ENCODE measurements at places on chromosomes 3 and 15.

DNA sequence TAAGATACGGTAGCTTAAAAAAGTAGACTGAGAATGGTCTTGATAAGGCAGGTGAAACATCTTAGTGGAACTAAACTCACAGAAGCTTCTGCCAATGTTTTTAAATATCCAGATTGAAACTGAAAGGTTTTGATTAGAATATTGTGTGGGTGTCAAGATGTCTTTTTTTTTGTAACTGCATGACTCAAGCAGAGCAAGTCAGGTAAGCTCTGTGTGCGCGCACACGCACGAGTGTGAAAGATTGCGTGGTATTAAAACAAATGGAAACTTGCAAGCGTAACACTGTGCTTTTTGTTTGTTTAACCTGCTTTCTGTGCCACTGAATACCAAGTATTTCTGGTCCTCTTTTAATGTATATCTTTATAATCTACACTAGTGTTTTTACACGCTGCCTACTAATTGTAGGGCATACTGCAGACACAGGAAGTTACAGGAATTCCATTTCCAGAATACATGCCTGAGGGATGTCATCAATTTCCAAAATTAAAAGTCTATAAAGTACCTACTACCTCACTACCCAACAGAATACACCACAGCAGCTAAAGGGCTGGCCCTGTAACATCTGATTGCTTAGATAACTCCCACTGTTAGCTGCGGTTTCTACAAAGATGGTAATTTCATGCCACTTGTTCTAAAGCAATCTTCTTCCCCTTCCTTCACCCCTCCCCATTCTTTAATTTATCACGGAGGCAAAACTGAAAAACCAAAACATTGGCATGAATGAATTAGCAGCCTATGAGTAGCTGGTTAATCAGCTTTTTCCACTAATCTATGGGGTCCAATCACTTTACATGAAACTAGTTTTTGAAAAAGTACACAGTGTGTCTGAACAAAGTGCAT lies 472.8 kb downstream of the SHQ1 start:
- DNase-seq = no peak

DNA sequence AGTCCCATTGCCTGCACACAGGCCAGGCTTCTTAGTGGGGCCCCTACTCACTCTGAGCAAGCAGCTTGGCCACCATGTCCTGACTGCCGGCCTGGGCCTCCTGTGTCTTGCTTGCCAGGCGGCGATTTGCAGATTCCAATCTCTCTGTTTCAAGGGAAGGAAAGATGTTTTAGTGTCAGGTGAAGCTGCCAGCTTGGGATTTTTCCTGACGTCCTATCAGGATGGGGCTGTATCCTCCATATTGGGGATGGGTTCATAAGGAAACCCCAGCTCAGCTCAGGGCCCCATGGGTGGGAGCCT lies 8.5 kb downstream of the AMOTL2 start:
- no peak for DNase-seq

- DNase-seq = no peak
Measured at GRCh38 chr3:99700631-99701268, 62.4 kb downstream of the COL8A1 start.

GRCh38 chr3:11240496-11240895 lies 31.7 kb upstream of the ATG7 start:
- no peak for DNase-seq

GRCh38 chr3:141312354-141313092 lies 55.8 kb upstream of the ZBTB38 start:
- no peak for DNase-seq

DNA sequence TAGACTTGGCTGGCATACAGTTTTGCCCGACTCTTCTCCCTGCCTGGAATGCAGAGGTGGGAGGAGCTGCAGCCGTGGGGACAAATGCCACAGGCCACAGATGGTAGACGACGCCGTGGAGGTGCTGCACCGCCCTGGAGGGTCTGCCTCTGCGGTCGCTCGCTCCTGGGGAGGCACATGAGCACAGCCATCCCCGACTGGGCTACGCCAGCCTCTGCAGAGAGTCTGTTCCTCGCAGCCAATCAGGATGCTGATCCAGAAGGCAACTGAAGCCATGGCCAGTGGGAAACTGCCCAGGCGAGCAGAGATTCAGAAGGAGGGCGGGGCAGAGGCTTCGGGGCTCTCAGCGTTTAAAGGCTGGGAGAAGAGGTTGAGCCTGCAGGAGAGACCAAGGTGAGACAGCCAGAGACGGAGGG lies 11.9 kb upstream of the LRRC15 start:
- DNase-seq = no peak

- no peak for DNase-seq
Measured at GRCh38 chr15:78629716-78630065, 8.9 kb upstream of the CHRNA3 start.

DNA sequence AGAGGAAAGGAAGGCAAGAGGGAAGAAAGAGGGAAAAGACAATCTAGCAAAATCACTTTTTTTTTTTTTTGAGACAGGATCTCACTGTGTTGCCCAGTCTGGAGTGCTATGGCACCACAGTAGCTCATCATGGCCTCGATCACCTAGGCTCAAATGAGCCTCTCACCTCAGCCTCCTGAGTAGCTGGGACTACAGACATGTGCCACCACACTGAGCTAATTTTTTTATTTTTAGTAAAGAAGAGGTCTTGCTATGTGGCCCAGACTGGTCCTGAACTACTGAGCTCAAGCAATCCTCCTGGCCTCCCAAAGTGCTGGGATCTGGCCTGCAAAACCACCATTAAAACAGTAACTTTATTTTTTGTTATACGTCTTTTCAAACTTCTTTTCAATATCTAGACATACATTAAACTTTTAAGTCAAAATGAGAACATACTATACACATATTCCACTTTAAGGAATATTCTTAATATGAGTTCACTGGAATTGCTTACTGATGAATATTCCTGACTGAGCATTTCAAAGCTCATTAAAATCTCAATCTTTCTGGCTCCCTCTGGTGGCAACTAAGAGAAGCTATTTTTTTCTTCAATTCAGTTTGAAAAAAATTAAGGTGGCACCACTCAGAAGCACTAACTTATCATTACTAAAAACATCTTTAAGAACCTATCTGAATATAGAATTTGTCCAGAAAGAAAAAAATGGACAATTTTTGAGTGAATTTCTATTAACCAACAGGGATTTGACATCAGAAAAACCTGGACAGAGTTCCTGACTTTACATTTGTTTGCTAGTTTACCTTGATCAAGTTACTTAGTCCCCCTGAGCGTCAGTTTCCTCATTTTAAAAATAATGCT lies 40.9 kb downstream of the UACA start:
- DNase-seq = peak; percentile 27

DNA sequence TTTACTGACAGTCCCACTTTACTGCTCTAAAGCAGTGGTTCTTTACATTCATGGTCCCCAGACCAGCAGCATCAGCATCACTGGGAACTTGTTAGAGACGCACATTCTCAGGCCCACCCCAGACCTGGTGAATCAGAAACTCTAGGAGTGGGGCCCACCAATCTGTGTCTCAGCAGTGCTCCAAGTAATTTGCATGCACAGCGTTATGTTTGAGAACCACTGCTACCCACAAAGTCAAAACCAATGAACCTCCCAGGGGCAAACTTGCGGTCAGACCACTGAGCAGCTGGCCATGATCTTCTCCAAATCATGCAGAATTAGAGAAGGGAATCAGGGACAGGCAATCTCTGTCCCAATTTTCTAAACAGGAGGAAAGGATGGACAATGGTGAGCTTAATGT lies 58.5 kb downstream of the ST8SIA2 start:
- DNase-seq = no peak

- no peak for DNase-seq
Measured at GRCh38 chr15:42144841-42145375, 11.5 kb downstream of the PLA2G4F start.

DNA sequence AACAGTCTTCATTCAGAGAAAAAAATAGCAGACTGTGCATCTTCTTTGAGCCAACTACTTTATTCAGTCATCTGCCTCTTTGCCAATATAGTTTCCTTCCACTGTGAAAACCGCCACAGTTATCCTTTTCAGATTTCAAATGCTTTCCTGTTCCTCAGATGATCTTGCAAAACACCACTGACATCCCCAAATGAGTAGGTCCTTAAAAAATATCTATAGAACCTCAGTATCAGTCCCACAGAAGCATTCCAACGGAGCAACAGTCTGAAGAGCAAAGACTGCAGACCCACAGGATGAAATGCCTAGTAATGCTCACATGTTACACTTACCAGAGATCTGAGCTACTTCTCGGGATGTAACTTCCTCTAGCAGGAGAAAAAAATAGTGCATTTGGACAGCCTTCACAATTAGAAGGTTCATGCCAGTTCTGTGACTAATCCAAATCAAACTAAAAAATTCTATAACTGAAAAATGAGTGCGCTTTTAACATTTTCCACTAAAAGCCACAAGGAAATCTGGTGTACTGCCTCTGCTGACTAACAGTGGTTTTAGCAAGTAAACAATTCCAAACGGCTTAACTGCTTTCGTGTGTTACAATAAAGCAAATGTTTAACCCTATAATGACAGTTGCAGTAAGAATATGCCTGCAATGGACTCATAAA lies at the start of gene ANKRD28:
Gene ANKRD28, minus strand, starts transcription at position 338 of the 662 bp plus-strand sequence. CDS start 1,458 bp downstream, outside the sequence.
- DNase-seq = peak; percentile 76

GRCh38 chr3:117536006-117536405 lies 826.4 kb downstream of the TUSC7 start:
- no peak for DNase-seq

DNA sequence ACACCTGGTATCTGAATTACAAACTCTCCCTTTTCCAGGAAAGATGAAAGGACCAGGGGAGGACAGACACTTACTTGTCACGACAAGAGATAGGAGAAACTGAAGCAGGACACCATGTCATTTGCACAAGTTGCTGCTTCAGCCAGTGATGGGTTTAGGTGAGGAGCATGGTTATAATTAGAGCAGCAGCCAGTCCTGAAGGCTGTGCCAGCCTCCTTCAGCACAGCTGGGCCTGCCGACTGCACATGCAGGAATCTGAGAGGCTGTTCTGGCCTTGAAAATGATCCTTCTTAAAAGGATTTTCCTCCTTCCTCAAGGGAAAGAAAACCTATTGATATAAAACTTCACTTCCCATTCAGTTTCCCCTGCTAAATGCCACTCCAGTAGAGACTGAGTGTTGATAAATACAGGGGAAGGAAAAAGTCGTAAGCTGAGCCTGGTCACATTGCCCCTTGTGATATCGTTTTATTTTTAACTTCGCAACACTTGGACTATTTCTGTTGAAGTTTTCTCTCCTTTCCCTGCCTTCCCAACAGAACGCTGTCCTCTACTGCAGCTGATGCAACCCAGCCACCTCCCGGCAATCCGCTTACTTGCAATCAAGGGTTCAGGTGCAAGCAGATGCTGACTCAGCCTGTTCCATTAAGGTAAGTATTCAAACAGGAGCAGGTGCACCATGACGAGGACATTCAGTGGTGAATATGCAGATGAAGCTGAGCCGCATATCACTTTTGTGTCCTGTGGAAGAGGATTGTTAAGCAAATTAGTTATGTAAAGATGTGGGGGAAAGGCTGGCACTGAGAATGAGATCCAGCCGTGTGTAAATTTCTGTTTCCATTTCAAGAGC lies at the start of gene FBXO40:
Gene FBXO40, plus strand, starts transcription at position 524 of the 847 bp plus-strand sequence. CDS start 27,197 bp downstream, outside the sequence.
- peak; percentile 99 for DNase-seq

DNA sequence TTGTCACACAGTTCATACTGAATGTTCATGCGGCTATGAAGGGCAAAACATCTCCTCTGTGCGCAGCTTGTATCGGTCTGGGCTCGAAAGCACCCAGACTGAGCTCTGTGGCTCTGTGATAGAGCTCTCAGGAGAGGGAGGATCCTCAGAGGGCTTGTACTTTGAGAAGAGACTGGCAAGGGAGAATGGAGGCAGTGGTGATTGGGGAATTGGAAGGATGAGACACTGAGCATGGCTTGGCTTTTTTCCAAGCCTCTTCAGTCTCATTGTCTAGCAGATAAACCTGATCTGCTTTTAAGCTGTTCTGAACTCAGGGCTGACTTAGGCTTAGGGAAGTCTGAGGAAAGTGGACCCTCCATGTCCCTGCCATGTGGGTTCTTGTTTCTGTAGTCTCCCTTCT lies 43.0 kb downstream of the RAD54L2 start:
- no peak for DNase-seq

- no peak for DNase-seq
Measured at GRCh38 chr15:101000271-101000681, 81.1 kb downstream of the LRRK1 start.

DNA sequence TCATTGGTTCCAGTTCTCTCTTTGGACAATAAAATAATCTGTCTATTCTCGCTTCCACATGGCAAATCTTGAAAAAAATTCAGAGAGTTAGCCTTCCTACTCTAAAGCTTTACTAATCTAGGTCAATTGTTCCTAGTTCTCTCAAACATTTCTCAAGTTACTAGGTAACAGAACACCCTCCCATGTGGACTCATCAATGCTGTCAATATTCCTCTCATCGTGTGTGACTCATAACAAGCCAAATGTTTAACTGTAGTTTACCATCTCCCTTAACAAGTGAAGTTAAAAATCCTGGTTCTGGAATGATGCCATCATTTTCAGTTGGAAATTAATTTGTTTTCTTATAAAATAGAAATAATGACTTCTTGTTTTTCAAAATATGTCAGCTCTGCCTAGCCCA lies 438.6 kb downstream of the ROBO1 start:
- no peak for DNase-seq

- DNase-seq = no peak
Measured at GRCh38 chr3:89467898-89468363, 360.5 kb downstream of the EPHA3 start.

GRCh38 chr3:87771337-87772192 lies 287.2 kb downstream of the CGGBP1 start:
- no peak for DNase-seq
